ENCODE measurements at places on chromosomes 1 and 21. TPM values are rescaled to one million over a fixed set of nuclear protein-coding genes. Genes with fewer than 3 reads are reported as not detected.

ROR1 gene
- total RNA-seq: 5.8 TPM

FBLIM1 gene
- total RNA-seq: 21.4 TPM

REN gene
- not detected for total RNA-seq

SH3BGR gene
- 3.3 TPM for total RNA-seq

OR2T2 gene
- total RNA-seq: not detected

IFI44L gene
- 174 TPM for total RNA-seq

HMCN1 gene
- 32.3 TPM for total RNA-seq

GPR37L1 gene
- not detected for total RNA-seq

FNDC10 gene
- 20.0 TPM for total RNA-seq

DFFA gene
- 45.2 TPM for total RNA-seq

NID1 gene
- total RNA-seq: 75.1 TPM

S100A7A gene
- not detected for total RNA-seq

SLC45A1 gene
- not detected for total RNA-seq

TCHH gene
- total RNA-seq: not detected

ATAD3C gene
- not detected for total RNA-seq

RGS7 gene
- total RNA-seq: 0.34 TPM

ZNF683 gene
- total RNA-seq: not detected

RGS21 gene
- not detected for total RNA-seq
